ENCODE measurements at places on chromosomes 3 and 15. TPM values are rescaled to one million over a fixed set of nuclear protein-coding genes. Genes with fewer than 3 reads are reported as not detected.

GRCh38 chr3:41346698-41347270 lies 147.5 kb downstream of the CTNNB1 start:
- no peak for DNase-seq
- no peaks in the 10 kb centered on the region for H3K27me3 ChIP-seq
- H3K27ac ChIP-seq: no peak overlapping the region
- no peaks in the 10 kb centered on the region for H3K4me1 ChIP-seq
- H3K4me3 ChIP-seq: no peak overlapping the region

GRCh38 chr15:99537344-99537743 lies 28.4 kb upstream of the MEF2A start:
- no peak overlapping the region for H3K27ac ChIP-seq
- H3K27me3 ChIP-seq: peaks cover 11% of the 10 kb centered on the region
- DNase-seq: no peak
- no peak overlapping the region for H3K4me3 ChIP-seq
- H3K4me1 ChIP-seq: no peaks in the 10 kb centered on the region
- no peaks in the 10 kb centered on the region for H3K36me3 ChIP-seq

GRCh38 chr3:167754049-167754448 lies 18.5 kb downstream of the SERPINI1 start:
- H3K27me3 ChIP-seq: peaks cover 3% of the 10 kb centered on the region
- no peak overlapping the region for H3K4me3 ChIP-seq
- H3K36me3 ChIP-seq: no peaks in the 10 kb centered on the region

- H3K27me3 ChIP-seq: no peaks in the 10 kb centered on the region
- no peak overlapping the region for H3K4me3 ChIP-seq
- no peak for DNase-seq
Observed at GRCh38 chr3:54663501-54664011, 264.3 kb downstream of the LRTM1 start.

GRCh38 chr15:34271493-34271892 lies 46.7 kb downstream of the EMC4 start:
- H3K27me3 ChIP-seq: no peaks in the 10 kb centered on the region
- H3K36me3 ChIP-seq: peaks cover 16% of the 10 kb centered on the region
- DNase-seq: no peak
- H3K27ac ChIP-seq: no peak overlapping the region
- H3K4me1 ChIP-seq: peaks cover 5% of the 10 kb centered on the region

DNA sequence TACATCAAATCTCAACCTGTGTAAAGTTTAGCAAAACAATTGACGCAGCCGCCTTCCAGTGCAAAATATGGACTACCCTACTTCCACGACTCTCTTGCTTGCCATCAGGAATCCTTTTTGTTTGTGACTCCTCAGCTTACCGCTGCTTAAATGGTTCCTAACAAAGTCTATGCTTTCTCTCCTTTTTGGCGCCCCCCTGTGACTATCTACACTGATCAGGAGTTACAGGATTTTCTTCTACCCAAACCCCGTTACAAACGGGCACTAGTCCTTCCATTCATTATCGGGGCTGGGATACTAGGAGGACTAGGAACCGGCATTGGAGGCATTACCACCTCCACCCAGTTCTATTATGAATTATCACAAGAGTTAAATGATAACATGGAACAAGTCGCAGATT lies 184.0 kb downstream of the IGSF11 start:
- no peak for DNase-seq
- no peak overlapping the region for H3K27ac ChIP-seq
- H3K36me3 ChIP-seq: no peaks in the 10 kb centered on the region
- H3K4me1 ChIP-seq: peaks cover 9% of the 10 kb centered on the region
- H3K27me3 ChIP-seq: peaks cover 1% of the 10 kb centered on the region
- no peak overlapping the region for H3K4me3 ChIP-seq

DNA sequence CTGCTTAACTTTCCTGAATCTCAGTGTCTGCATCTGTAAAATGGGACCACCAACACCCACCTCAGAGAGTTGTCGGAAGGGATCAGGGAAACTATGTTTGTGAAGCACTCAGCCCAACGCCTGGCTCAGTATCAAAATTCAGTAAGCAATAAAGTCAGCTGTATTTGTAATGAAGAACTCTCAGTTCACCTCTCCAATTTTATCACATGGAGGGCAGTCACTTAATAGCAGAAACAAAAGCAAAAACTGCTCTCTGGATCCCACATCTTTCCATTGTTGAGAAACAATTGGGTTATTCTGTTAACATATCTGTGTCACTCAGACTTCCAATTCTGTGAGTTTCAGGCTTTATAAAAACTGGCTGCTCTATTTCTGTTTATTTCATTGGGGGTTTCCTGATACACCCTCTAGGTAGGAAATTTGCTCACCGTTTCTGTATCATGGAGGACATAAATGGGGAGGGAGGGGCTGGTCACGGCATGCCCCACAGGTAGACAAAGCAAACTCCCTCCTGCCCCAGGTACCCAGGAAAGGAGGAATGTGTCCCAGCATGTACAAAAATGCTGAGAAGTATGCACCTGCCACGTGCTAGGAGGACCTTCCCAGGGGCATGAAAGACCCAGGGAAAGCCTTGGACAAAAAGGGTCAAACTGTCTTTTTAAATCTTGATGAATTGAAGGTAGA lies 81.4 kb upstream of the LMOD3 start:
- H3K27me3 ChIP-seq: no peaks in the 10 kb centered on the region
- H3K27ac ChIP-seq: peak overlapping the region; percentile 96
- H3K4me3 ChIP-seq: peak overlapping the region; percentile 64
- peaks cover 72% of the 10 kb centered on the region for H3K4me1 ChIP-seq
- no peak for DNase-seq
- H3K36me3 ChIP-seq: peaks cover 9% of the 10 kb centered on the region

GRCh38 chr15:78739996-78740903 lies 71.0 kb downstream of the ADAMTS7 start:
- no peak overlapping the region for H3K27ac ChIP-seq
- DNase-seq: peak; percentile 58
- H3K4me1 ChIP-seq: no peaks in the 10 kb centered on the region
- H3K36me3 ChIP-seq: no peaks in the 10 kb centered on the region
- peaks cover 9% of the 10 kb centered on the region for H3K27me3 ChIP-seq

DNA sequence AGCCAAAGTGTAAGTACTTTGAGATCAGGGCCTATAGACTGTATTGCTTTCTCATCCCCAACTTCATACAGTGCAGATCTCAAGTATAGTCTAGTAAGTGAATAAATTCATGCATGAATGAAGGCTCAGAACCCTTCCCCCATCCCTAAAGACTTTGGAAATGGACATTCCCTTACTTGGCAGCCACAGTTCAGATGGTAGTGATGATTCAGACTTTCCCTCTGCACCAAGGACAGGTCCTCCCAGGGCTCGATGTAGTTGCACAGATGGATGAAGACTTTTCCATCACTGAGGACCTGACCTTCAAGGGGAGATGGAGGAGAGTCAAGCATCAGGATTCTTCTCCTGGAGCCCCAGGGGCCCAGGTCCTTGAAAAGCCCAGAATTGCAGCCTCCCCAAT lies 4.6 kb downstream of the TIMP4 start:
- H3K4me1 ChIP-seq: peaks cover 12% of the 10 kb centered on the region
- H3K27ac ChIP-seq: no peak overlapping the region
- no peaks in the 10 kb centered on the region for H3K36me3 ChIP-seq
- H3K27me3 ChIP-seq: peaks cover 23% of the 10 kb centered on the region
- DNase-seq: no peak

DNA sequence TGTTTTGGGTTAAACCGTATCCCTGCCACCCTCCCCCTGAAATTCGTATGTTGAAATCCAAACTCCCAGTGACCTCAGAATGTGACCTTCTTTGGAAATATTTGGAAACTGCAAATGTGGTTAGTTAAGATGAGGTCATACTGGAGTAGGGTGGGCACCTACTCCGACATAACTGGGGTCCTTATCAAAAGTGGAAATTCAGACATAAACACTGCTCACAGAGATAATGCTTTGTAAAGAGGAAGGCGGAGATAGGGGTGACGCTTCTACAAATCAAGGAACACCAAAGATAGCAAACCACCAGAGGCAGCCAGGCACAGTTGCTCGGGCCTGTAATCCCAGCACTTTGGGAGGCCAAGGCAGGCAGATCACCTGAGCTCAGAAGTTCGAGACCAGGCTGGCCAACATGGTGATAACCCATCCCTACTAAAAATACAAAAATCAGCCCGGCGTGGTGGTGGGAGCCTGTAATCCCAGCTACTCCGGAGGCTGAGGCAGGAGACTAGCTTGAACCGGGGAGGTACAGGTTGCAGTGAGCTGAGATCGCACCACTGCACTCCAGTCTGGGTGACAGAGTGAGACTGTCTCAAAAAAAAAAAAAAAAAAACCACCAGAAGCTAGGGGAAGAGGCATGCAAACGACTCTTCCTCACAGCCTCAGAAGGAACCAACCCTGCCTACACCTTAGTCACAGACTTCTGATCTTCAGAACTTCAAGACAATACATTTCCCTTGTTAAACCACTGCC lies 51.1 kb upstream of the CHD2 start:
- peak overlapping the region; percentile 71 for H3K27ac ChIP-seq
- no peaks in the 10 kb centered on the region for H3K36me3 ChIP-seq
- peak overlapping the region; percentile 37 for H3K4me3 ChIP-seq
- peak; percentile 21 for DNase-seq
- H3K27me3 ChIP-seq: no peaks in the 10 kb centered on the region
- H3K4me1 ChIP-seq: peaks cover 62% of the 10 kb centered on the region

- H3K27ac ChIP-seq: no peak overlapping the region
- no peaks in the 10 kb centered on the region for H3K4me1 ChIP-seq
- no peak overlapping the region for H3K4me3 ChIP-seq
- no peaks in the 10 kb centered on the region for H3K36me3 ChIP-seq
- no peaks in the 10 kb centered on the region for H3K27me3 ChIP-seq
Observed at GRCh38 chr15:88225461-88225860, 31.1 kb downstream of the NTRK3 start.

GRCh38 chr3:134197681-134198261 lies 52.9 kb downstream of the RYK start:
- DNase-seq: no peak
- H3K36me3 ChIP-seq: peaks cover 3% of the 10 kb centered on the region
- H3K27me3 ChIP-seq: no peaks in the 10 kb centered on the region
- peaks cover 6% of the 10 kb centered on the region for H3K4me1 ChIP-seq

DNA sequence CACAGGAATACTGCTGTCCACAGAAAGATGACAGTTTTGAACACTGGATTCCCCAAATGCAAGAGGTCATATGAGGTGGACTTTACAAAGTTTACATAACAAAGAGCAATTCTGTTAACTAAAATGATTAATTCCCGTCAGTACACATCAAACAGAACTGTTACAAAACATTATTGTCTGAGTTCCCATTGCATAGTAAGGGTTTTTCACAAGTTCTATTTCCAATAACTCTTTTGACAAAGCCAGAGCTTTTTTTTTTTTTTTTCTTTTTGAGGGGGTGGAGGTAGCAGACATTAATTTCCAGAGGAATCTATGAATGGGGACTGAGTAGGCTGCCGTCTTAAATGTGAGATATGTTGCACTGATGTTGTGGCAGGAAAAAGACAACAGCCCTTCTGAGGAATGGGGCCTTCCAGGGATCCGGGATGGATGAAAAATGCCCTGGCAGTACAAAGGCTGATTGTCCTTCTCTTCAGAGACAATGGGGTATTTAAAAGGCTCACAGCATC lies 178.1 kb upstream of the KBTBD8 start:
- DNase-seq: no peak
- H3K36me3 ChIP-seq: no peaks in the 10 kb centered on the region
- peaks cover 14% of the 10 kb centered on the region for H3K27me3 ChIP-seq
- no peak overlapping the region for H3K4me3 ChIP-seq
- no peaks in the 10 kb centered on the region for H3K4me1 ChIP-seq

DNA sequence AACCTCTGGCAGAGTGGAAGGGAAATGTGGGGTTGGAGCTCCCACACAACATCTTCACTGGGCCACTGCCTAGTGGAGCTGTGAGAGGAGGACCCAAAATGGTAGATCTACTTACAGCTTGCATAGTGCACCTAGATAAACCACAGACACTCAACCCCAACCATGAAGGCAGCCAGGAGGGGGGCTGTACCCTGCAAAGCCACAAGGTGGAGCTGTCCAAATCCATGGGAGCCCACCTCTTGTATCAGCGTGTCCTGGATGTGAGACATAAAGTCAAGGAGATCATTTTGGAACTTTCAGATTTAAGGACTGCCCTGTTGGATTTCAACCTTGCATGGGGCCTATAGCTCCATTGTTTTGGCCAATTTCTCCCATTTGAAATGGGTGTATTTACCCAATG lies 20.9 kb downstream of the TP63 start:
- no peaks in the 10 kb centered on the region for H3K4me1 ChIP-seq
- no peak overlapping the region for H3K27ac ChIP-seq
- no peaks in the 10 kb centered on the region for H3K36me3 ChIP-seq
- no peaks in the 10 kb centered on the region for H3K27me3 ChIP-seq
- H3K4me3 ChIP-seq: no peak overlapping the region

GRCh38 chr15:34079904-34080303 lies 21.8 kb downstream of the EMC7 start:
- no peak overlapping the region for H3K27ac ChIP-seq
- no peaks in the 10 kb centered on the region for H3K27me3 ChIP-seq
- no peaks in the 10 kb centered on the region for H3K4me1 ChIP-seq
- DNase-seq: no peak

DNA sequence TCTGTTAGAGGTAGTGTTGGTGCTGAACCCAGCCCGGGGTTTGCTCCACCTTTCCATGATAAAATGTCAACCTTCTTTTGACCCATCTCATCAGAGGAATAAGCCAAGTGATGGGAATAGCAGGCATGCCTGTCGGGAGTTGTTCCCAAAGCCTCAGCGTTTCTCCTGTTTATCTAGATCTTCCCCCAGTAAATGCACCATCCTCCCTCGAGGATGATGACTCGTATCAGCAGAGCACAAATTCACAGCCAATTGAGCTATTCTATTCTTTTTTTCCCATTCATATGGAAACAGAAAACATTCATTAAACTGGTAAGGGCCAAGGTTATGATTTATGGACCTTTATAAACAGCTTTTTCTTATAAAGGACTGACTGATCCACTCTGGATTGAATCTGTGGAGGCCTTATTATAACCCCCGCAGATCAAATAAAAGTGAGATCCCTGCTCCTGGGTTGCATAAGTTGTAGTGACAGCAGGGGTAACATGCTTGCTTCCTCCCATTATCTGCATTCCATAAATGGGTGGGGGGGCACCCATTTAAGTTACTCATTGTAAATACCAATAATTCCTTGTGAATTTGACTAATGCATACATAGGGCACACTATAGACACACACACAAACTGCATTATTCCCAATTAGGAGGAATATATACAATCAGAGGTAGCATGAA lies 207.3 kb downstream of the PLCL2 start:
- H3K4me1 ChIP-seq: peaks cover 26% of the 10 kb centered on the region
- no peaks in the 10 kb centered on the region for H3K27me3 ChIP-seq
- H3K27ac ChIP-seq: no peak overlapping the region
- no peak overlapping the region for H3K4me3 ChIP-seq
- H3K36me3 ChIP-seq: peaks cover 26% of the 10 kb centered on the region

Gene GRAMD2A
- 0.21 TPM for total RNA-seq

Gene RTP3
- total RNA-seq: not detected

Gene CHRM5
- total RNA-seq: not detected

Gene TNNC1
- total RNA-seq: 0.32 TPM

Gene SLC35A5
- 15.5 TPM for total RNA-seq

Gene GSK3B
- 34.7 TPM for total RNA-seq

Gene LMAN1L
- 0.93 TPM for total RNA-seq

Gene NUP210
- total RNA-seq: 152 TPM

Gene ARL6
- total RNA-seq: 5.9 TPM

Gene FOXB1
- 1.2 TPM for total RNA-seq

Measured in activated T-helper 1 cell treated with anti-CD3 and anti-CD28 coated beads, Interleukin-12 subunit alpha, Interleukin-12 subunit beta, Interleukin-2, Interleukin-4 antibody, amounts not matched to agents 30 ng/mL and 10 ng/mL and 1 ng/mL, durations not matched to agents 14 hours and 24 hours and 36 hours (primary cell).